ENCODE measurements at places on chromosomes 11 and 22.

DNA sequence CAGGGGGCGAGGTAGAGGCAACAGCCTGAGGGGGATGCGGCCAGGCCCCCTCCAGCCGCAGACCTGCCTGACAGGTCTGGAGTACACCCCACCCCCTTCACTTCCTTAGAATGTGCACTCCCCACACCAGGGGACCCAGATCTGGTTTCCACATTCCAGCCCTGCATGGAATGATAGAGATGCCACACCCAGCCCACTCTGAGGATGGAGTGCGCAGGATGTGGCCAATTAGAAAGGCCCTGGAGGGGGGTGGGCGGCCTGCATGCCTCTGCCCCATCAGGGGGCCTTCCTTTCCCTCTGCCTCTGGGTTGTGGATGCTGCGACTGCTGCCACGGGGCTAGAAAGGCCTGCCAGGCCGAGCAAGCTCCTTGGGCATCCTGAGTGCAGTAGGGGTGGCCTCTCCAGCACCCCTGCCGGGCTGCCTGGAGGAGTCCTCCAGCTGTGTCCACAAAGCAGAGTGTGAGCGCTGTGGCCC is 28.2 kb upstream of the MGAT3 start:
- no peak for DNase-seq

- DNase-seq, result no peak
Observed at GRCh38 chr22:31821572-31821971, 67.8 kb downstream of the DEPDC5 start.

DNA sequence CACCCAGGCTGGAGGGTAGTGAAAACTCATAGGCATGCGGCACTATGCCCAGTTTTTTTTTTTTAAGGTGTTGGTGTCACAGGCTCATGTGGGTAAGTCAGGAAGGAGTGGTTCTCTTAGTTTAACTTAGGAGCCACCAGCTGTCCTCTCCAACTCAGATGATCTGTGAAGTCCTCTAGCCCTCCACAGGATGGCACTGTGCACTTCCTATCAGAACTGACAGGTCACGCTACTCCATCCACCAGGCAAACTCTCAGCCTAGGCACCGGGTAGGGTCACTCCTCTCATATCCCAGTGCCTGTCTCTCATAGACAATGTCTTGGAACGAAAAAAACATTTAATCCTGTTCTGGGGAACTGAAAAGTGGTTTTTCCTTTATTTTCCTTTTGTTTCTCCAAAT is 16.5 kb downstream of the NAP1L4 start:
- no peak for DNase-seq

- no peak for DNase-seq
Observed at GRCh38 chr11:129451524-129451923, 75.9 kb downstream of the BARX2 start.

GRCh38 chr11:10304495-10305261 is at the start of gene ADM:
Gene ADM (plus strand): TSS chr11:10305073. CDS start chr11:10305701, 628 bp downstream.
- no peak for DNase-seq

DNA sequence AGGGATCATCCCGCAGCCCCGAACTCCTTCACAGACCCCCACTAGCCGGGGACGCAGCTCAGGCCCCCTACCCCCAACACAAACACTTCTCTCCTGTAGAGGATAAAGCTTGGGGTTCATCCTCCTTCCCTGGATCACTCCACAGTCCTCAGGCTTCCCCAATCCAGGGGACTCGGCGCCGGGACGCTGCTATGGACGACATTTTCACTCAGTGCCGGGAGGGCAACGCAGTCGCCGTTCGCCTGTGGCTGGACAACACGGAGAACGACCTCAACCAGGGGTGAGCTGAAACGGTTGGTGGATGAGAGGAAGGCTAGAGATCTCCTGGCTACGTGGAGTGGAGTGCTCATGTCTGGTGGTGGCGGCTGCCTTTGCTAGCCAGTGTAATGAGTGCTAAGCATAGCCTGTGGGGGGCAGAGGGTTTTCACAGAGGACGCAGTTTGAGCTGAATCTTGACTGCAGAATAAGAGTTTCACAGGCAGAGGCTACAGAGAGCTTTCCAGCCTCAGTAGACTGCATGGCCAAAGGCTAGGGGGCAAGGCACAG is 580 bp downstream of the ILK start:
- DNase-seq, result no peak

DNA sequence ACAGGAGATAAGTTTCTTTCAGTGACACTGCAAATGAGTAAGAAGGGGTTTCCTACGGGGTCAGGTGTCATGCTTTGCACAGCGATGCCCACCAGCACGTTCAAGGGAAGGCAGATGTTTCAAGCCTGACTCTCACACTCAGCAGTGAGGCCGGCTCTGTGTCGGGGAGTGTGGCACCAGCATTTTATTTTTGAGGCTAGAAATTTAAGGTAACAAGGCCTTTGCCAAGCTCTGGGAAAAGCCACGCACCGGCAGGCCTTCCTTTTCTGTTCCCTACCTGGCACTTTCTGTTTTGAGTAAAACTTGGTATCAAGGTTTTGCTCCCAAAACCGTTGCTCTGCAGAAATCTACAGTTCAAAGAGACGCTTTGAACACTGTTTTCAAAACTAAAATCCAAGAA is 38.0 kb downstream of the TOLLIP start:
- DNase-seq, result no peak
